ENCODE measurements at places on chromosomes 16 and 17.

GRCh38 chr17:64448665-64449512, at the start of gene MILR1:
TSS of gene MILR1 (plus strand) at chr17:64449115. CDS start at chr17:64449169, 54 bp downstream.
- no peak for DNase-seq

DNA sequence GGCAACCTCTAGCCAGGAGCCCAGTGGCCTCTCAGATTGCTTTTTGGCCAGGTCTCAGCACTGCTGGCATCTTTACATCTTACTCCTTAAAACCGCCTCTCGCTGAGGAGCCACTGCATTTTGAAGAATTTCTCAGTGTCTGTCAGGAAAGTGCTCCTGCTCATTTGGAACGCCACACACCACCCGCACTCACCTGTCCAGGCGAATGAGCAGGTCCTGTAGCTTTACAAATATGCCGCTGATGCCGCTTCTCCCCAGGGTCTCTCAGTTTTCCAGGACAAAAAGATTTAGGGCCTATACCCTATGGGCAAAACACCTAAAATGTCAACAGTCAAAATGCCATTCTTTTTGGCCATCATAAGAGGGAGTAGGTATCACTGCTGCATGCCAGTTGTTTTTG, 22.1 kb downstream of the CYB561 start:
- no peak for DNase-seq

GRCh38 chr17:50035421-50035879, 20.5 kb upstream of the ITGA3 start:
- no peak for DNase-seq

DNA sequence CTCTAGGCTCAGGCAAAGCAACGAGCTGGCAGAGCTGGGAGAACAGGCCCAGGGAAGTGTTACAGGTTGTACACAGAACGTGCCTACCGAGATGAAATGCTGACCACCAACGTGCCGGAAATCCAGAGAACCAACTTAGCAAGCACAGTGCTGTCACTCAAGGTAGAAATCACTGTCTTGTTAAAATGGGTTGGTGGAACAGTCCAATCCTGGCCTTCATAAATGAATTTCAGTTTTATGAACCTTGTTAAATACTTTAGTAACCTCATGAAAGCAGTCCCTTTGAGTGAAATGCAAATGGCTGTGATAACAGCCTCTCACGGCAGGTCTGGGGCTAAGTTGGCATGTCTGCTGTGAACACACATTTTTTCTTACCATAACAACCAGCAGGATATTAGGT, 29.0 kb downstream of the ETV4 start:
- no peak for DNase-seq

DNA sequence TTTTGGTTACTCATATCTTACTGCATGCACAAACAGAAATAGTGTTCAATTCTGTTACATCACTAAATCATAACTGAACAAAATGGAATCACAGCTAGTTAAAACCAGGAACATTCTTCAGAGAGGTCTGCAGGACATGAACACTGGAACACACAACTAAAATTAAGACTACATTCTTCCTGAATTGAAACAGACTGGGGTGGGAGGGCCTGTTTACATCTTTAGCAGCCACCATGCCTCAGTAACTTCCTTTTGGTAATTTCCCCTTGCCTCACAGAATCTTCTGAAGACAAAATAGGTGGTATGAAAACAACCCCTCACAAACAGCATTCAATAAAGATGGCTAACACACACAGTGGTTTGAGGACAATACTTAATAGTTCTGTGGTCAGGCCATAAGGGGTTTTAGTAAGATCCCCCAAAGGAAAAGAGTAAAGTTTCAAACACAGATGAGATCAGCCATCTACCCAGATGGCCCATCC, 6.5 kb downstream of the MARF1 start:
- DNase-seq, result no peak

- DNase-seq, result no peak
Observed at GRCh38 chr16:50178491-50178941, 25.4 kb downstream of the TENT4B start.

DNA sequence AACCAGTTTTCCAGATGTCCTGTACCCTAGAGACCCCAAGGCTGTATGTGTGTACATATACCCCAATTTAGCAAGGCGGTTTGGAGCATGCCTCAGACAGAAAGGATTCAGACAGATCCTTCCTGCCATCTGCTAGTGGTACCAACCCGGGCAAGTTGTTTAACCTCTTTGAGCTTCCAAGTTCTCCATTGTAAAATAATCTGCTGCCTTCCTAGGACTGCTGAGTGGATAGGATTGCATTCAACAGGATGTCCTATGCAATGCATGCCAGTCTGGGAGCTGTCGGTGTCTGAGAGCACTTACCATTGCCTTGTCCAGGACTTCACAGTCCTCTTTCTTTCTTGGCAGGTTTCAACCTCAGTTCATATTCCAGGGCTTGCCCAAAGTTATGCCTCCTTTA, 1.9 kb downstream of the CDH13 start:
- DNase-seq, result no peak

- no peak for DNase-seq
Observed at GRCh38 chr16:23016368-23016767, 132.9 kb downstream of the USP31 start.

DNA sequence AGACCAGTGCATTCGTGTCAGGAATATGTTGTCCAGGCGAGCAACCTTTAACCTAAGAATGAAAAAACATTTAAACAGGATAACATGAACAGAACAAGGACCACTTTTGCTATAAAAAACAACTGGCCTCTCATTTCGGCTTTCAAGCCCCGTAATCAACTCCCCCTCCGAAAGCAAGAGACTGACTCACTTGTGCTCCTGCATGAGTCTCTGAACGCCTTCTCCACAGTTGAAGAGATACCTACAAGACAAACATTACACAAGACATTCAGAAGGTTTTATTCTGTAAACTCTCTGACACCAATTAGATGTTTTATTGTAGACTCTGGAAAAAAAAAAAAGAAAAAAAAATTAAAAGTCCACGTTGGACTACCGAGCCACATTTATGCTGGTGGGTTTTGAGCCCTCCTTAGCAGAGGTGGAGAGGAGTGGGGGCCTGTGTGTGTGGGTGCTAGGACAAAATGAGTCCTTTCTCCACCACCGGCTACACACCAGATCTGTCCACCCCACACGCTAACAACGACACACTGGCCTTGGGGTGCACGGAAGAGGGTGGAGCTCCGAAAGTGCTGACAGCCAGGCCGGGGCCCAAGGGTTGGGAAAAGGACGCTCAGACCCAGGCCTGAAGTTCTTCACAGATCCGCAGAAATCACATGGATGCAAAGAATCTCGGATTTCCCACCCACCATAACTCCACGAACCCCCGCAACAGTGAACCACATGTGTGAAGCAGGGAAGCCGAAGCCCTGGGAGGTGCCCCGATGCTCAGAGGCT, 759 bp downstream of the ELAC2 start:
- no peak for DNase-seq

DNA sequence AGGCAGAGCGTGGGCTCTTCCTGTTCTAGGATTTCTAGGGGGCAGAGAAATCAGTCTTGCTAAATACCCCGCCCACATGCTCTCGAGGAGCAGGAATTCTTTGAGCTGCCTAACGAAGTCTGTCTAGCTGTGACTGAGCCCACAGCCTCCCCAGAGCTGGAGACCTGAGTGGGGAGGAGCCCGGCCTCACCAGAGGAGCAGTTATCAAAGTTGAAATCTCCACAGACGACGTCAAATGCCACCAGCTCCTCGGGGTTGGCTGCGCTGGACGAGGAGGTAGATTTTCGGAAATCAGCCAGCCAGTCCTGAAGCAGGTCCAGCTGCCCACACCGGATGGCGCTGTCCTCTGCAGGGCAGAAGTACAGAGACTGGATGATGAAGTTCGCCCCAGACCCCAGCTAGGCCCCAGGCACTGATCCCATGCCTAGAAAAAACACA, 53.8 kb downstream of the PRMT7 start:
- no peak for DNase-seq
